CD4-positive, alpha-beta T cell treated with Interleukin-21 for 1 hour (primary cell): ENCODE measurements at places on chromosomes 12 and 14.

- DNase-seq: no peak
Measured at GRCh38 chr14:32629236-32629635, 300.1 kb downstream of the AKAP6 start.

DNA sequence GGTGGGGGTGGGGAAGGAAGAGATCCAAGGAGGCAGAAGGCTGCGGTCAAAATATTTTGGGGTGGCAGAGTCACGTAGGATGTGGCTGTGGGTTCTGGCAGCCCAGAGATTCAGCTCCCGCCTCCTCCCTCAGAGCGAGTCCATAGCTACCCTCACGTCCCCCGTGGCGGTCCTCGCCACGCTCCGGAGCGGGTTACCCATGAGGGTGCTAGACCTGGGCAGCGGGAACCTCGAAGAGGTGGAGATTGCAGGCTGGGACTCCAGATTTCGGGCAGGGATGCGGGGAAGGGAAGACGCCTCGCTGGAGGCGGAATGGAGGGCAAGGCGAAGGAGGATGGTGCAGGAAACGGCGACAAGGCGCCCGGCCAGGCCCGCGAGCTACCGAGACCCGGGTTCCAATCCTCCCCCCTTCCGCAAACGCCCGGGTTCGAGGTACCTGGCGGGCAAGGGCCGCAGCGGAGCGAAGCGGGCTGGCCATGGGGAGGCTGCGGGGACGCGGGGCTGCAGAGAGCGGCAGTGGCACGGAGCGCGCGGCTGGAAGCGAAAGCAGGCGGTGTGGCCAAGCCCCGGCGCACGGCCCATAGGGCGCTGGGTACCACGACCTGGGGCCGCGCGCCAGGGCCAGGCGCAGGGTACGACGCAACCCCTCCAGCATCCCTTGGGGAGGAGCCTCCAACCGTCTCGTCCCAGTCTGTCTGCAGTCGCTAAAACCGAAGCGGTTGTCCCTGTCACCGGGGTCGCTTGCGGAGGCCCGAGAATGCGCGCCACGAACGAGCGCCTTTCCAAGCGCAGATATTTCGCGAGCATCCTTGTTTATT, 46.2 kb downstream of the BCAT1 start:
- peak; percentile 3 for DNase-seq

DNA sequence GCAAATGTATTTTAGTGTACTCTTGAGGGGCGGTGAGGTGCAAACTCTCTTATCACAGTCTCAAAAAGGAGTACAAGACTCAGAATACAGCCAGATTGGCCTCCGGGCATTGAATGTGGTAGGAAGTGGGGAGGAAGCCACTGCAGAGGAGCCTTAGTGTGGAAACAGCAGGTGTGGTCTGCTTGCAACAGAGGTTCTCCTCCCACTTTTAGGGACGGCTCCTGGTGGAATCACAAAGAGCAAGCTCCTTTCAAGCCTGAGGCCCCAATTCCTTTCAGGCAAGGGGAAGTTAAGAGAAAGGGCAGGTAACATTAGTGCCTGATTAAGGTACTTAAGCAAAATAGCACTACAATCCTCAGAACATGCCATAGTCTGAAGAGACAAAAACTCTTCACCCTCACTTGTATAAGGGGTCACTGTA, 23.7 kb upstream of the SLC2A3 start:
- peak; percentile 64 for DNase-seq

GRCh38 chr12:52915637-52916036, 10.8 kb upstream of the KRT8 start:
- no peak for DNase-seq

- DNase-seq: no peak
Measured at GRCh38 chr12:82688596-82688995, 1.9 kb downstream of the TMTC2 start.
